ENCODE measurements at places on chromosomes 3 and 15.
A peak's percentile ranks its signal among the peaks of the same experiment; 100 is the strongest.

- DNase-seq, result no peak
Measured at GRCh38 chr3:127731546-127732289, 59.0 kb downstream of the ABTB1 start.

DNA sequence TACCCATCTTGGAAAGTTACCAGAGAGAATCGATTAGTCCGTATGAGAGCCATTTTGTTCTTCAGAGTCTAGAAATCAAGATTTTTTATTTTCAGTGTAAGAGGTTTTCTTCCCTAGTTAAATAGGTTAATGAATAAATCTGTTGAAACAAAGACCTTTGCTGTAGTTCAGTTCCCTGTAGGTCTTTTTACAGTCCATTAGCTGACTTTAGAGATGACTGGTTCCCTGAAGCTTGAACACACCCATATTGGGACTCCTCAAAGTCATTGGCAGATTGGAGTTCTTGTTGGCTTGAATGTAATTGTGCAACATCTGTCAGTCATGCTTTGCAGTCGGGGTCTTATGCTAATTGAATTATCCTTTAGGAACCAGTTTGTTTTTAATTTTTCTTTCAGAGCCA is 45.3 kb downstream of the SEMA6D start:
- DNase-seq, result no peak

DNA sequence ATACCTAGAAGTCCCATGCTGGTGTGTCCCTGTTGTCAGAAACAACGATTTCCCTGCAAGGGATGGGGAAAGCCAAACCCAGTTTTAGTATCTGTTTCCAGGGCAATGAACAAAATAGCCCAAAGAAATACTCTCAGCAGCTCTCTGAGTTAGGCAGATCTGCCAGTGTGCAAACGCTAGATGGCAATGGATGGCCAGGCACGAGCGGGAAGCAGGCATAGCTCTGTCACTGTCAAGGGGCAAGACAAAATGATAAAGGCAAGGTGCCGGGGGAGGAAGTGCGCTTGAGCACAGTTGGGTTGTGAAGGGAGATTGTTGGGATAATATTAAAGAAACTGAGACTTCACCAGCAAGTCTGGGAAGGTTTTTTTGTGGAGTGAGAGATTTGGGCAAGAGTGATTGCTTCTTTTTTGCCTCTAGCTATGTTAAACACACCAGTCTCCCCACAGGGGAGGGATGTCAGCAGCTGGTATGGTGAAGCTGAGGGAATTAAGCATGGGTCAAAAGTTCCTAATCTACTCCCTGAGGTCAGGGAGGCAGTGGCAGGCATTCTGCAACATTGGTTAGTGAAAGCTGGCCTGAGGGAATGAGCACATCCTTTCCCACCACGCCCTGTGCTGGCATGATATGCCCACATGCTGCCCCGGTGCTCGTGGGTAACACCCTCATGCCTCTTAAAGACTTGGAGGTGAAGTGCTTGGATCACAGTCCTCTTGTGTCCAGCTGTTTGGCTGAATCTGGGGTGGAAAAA is 117.5 kb downstream of the PDCD6IP start:
- DNase-seq, result peak; percentile 15

DNA sequence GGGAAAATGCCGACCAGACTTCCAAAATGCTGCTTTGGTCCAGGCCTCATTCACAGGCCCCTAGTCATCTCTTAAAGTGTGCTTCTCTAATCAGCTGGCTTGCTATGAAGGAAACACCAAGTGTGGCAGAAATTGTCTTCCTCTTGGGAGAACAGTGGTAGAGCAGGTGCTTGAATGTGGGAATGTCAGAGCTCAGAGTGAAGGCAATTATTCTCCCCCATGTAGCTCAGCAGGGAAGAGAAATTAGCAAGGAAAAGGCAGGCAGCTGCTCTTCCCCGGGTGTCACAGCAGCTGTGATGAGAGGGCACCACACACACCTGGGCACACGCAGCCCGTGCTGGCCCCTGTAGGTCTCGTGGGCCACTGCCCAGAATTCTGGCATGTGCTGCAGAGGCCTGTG is 358.5 kb downstream of the WDR72 start:
- DNase-seq, result no peak

DNA sequence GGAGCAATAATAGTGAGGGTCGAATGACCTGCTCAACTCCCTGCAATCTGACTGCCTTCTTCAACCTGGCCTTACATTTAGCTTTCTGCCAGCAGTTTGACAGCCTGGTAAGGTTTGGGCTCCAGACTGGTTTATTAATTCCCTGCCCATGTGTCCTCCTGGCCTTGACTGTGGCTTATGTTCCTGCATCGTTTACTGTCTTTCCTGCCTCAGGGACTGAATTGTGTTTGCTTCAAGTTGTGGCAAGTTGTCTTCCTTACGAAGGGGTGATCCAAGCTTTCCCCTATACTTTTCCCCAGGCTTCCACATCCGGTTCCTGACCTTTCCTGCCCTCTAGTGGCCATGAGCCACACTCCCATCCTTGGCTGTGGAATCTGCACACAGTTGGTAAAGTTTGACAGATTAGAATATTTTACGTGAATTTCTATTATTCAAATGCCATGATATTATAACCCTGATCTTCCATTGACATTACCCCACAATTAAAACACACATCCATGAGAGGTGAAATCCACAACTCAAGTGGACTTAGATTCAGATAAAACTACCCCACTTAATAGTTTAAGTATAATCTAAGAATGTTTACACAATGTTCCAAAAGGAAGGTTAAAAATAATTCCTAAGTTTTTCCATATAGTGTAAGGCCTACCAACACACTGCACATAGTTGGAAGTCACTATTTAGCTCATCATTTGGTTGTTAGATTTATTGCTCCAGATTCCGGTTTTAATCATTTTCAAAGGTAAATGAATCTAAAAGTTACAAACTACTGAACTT is 95.7 kb downstream of the NEDD4 start:
- no peak for DNase-seq

GRCh38 chr3:56790016-56790821 is 11.5 kb downstream of the ARHGEF3 start:
- DNase-seq, result no peak

DNA sequence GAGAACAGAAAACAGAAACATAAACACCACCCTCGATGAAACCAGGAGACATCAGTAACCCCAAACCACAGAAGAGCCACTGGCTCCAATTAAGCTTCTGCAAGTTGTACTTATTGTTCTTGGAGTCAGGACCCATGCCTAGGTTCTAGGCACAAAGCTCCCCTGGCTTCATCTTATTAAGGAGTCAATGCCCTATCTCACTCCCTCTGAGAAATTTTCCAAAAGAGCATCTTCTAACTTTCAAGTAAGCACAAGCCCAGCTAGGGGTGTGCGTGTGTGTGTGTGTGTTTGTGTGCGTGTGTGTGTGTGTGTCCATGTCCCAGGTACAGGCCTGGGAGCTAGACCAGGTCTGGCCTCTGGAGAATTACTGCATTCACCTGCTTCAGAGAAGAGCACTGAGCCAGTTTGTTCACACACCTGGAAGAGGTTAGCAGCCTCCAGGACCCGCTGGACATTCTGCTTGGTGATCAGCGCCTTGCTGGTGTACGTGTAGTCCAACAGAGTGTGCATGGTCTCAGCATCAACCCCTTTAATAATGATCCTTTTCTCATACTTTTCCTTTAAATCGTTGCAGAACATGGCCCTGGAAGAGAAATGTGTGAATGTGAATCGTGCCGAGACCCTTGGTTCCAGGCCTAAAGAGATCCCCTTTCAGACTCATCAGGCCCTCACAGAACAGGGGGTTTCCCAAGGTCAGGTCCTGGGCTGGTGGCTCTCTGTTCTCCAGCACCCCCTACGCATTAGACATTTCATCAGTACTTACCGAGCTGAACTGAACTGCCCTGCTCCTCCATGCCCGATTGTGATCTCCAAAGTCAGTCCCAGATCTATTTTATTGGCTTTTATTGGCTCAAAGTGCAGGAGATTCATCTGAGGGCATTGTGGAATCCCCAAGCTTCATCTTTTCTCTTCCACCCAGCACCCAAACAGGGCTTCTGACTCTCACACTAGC is 27.8 kb downstream of the KLHL6 start:
- DNase-seq, result no peak

GRCh38 chr3:16842272-16843270 is 42.2 kb upstream of the PLCL2 start:
- DNase-seq, result peak; percentile 17

DNA sequence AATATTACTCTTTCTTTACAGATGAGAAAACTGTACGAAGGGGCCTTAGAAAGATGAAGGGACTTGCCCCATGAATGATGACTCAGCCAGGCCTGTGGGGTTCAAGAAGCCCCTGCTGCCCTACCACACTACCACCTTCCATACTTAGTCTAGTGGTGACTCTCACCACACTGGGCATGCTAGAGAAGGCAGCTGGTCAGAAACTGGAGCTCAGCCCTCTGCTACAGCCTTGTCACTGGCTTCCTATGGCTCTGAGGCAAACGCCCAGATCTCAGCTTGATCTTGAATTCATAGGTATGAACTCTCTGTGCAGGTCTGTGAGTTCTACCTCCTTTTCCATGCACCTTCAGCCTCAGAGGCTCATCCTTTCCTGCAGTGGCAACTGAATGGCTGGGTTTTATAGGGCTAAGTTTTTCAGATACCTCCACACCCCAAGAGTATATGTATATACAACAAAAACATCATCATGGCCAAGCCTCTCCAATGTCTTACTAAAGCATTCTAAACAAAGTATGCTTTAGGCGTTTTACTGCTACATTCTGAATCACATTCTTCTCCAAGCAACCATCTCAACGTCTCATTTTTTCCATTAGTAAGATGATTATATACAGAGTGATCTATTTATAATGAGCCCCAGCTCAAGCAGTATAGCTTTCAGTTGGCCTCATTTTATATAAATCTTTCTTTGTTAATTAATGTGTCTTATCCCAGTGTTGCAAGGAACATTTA is 234.1 kb downstream of the GREM1 start:
- no peak for DNase-seq

- DNase-seq, result no peak
Measured at GRCh38 chr3:119657887-119658702, 2.3 kb downstream of the POPDC2 start.

GRCh38 chr3:42116466-42116865 is 25.3 kb downstream of the TRAK1 start:
- DNase-seq, result no peak

- DNase-seq, result no peak
Measured at GRCh38 chr3:37229291-37229690, 54.9 kb upstream of the LRRFIP2 start.

GRCh38 chr3:31465999-31466398 is 66.7 kb upstream of the STT3B start:
- DNase-seq, result no peak

GRCh38 chr15:71124937-71125790 is 9.9 kb downstream of the THSD4 start:
- DNase-seq, result no peak

DNA sequence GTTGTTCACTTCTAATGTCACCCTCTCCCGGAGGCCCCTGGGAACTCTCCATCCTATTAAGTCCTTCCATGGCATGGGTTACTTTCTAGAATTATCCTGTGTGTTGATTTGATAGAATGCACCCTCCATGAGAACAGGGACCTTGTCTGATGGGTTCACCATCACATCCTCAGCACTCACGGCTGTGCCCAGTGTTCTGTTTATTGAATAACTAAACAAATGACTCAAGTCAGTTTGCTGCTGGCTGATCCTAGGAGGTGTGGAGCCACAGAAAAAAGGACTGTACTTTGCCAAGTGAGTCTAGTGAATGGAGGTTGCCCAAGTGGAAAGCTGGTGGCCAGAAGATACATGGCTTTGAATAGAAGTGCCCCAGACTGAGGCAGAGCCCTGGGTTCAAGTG is 48.5 kb upstream of the RAB6B start:
- DNase-seq, result no peak

- DNase-seq, result no peak
Measured at GRCh38 chr3:171748064-171748924, 62.0 kb downstream of the PLD1 start.

DNA sequence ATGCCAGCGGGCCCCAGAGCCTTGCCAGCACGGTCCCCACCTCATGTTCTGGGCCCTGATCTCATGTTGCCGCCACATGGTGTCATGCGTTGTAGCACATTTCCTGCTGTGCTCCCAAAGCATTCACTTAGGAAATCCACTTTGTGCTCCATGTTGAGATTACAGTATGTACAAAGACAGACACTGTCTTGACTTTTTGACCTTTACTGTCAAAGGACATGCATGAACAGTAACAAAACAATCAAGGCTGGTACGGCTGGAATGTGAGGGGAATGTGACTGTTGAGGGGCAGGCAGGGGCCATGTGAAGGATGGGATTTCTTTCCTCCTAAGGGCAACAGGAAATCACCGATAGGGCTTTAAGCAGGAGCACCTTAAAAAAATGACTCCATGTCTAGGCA is 53.3 kb upstream of the RPL32 start:
- DNase-seq, result peak; percentile 47

DNA sequence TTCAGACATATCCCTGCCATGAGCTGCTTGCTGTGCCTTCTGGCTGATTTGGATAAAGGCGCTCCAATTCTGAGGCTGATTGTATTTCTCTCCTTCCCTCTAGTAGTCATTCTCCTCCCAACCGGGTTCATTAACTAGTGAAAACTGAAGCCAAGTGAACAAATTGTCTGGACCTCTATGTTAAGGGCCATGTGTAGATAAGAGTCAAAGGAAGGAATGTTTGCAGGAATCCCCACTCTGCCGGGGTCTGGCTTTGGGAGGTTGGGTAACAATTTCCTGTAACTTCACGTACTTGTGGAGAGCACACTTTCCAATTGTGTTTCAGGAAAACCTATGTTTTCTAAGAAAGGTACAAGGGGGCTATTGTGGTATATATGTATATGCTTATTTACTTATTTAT is 38.2 kb upstream of the SUCLG2 start:
- DNase-seq, result no peak

- DNase-seq, result no peak
Measured at GRCh38 chr15:25967116-25967515, 104.0 kb upstream of the ATP10A start.

- peak; percentile 55 for DNase-seq
Measured at GRCh38 chr15:29674661-29675533, 147.4 kb downstream of the TJP1 start.

GRCh38 chr15:95676500-95676899 is 654.0 kb upstream of the NR2F2 start:
- no peak for DNase-seq

DNA sequence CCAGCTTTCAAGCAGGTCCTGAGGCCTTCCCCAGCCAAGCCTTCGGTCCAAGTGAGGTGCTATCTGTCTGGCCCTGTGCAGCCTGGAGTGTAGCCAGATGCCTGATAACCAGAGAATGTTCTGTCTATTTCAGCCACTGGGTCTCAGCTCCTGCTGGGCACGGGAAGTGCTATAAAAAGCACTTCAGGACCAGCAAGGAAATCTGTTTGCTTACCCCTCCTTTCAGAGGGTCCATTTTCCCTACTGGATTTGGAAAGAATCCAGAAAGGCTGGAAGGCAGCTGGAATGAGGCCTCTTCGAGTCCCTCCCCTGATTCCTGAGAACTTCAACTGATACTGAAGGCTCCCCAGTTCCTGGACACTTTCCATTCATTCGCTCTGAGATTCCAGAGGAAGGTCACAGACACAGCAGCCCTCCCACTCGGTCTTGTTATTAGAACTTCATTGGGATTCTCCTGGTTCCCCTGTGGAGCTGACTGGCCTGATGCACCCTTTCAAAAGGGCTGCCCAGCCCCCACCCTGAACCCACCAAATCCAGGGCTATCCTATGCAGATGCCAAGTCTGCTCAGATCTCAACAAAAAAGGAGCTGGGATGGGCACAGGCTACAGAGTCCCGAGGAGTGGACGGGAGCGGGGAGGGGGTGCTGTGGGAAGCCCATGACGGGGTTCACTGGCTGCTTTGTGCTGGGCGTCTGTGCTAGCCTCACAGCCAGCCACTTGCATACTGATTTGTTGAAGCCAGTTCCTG is 70.4 kb downstream of the UMPS start:
- no peak for DNase-seq

- no peak for DNase-seq
Measured at GRCh38 chr3:5709714-5710113, 522.2 kb downstream of the EDEM1 start.
